AG09309 (cell line): ENCODE measurements at places on chromosomes 7 and 10.

DNA sequence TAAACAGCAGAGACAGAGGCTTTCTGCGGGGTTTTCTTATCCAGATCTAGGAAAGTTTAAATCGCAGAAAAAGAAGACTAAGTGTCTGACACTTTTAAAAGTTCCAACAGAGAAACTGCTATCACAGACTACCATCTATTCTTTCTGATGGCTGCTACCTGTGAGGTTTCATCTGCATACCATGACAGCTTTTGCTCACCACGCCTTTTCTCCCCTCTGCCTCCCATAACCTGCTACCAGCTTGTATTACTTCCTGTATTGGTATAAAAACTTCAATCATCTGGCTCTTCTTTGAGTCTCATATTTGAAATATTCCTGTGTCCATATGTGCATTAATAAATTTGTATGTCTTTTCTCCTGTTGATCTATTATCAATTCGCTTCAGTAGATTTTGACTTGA, 34.1 kb upstream of the RTKN2 start:
- no peak for DNase-seq

DNA sequence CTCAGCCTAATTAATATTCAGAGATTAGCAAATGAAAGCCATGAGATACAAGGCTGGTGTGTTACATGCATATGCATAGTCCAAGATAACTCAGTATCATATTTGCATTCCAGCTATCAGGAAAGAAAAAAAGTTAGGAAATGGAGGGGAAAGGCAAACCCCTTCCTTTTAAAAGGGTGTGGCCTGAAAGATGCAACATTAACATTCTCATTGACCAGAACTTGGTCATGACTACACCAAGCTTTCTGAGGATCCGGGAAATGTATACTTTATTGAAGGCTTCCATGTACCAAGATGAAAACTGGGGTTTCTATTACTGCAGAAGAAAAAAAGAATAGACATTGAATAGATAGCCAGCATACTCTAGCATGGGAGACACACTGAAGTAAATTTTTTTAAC, 96.5 kb downstream of the IPMK start:
- no peak for DNase-seq

- no peak for DNase-seq
Measured at GRCh38 chr10:116014871-116015582, 258.0 kb downstream of the GFRA1 start.

DNA sequence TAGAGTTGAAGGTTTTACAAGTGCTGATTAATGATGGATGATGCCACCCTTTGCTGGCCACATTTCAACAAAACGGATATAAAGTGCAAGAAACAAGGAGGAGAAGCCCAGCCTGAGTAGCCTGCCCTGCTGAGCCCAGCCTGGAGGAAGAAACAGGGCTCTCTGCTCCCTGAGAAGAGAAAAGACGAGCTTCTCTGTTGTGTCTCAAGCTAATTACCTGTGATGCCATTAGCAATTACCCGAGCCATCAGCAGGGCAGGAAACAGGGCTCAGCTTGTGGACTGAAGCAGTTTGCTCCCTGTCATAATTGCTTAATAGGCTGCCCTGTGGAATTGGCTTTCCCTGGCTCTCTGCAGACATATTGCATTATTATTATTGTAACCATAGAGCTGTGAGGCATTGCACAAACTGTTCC, 709.3 kb upstream of the AUTS2 start:
- DNase-seq = no peak

GRCh38 chr10:44388641-44389040, 3.7 kb upstream of the CXCL12 start:
- DNase-seq = no peak

DNA sequence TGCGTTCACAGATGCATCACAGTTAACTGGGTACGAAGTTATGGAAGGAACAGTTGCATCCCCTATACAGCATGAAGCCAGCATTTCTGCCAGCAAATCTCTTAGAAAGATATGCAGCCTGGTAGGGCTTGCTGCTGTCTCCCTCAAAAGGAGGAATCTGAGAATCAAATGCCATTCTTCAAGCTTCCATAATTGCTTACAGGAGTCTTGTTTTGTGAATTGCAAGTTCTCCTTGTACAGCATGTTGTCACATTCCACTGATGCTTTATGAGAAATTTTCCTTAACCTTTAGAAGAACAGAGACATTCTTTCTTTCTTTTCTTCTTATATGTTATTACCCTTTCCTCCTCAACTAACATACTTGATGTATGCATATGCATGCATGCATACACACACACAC, 134.6 kb downstream of the CHRM2 start:
- DNase-seq = peak; percentile 24

DNA sequence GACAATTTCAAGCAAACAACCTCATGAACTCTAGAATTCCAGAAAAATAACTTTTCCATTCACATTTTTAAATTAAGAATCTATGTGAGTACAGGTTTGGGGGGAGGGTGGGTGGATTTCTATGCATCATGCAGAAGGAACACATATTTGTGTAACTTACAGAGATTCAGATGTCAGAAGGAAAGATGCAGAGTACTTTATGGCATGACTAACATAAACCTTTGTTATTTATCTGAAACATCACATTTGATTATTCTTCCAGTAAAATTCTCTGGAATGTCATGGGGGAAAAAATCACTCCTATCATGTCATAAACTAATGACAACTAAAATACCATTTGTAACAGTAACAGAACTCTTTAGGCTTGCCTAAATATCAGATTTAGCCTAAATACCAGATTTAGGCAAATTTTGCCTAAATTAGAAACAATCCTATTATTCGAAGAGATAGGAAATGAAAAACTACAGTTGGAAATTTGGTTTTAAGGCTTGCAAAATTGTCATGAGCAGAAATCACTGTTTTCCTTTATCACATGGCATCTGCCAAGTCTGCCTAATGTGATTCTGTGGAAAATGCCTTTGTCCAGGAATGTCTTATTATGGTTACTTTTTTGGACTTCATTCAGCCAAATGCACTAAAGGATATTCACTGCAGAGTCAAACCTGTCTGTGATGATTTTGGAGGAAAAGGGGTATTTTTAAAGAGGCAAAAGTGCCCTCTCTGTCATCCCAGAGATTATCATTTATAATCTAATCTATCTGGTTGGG, 527.7 kb upstream of the CELF2 start:
- DNase-seq = no peak

- DNase-seq = no peak
Measured at GRCh38 chr10:22252801-22253579, 35.2 kb upstream of the EBLN1 start.

- no peak for DNase-seq
Measured at GRCh38 chr7:139049936-139050335, 14.1 kb upstream of the ZC3HAV1L start.

GRCh38 chr7:47034180-47034579, 547.7 kb downstream of the TNS3 start:
- no peak for DNase-seq

GRCh38 chr7:98252425-98253054, 508 bp upstream of the TECPR1 start:
- no peak for DNase-seq

DNA sequence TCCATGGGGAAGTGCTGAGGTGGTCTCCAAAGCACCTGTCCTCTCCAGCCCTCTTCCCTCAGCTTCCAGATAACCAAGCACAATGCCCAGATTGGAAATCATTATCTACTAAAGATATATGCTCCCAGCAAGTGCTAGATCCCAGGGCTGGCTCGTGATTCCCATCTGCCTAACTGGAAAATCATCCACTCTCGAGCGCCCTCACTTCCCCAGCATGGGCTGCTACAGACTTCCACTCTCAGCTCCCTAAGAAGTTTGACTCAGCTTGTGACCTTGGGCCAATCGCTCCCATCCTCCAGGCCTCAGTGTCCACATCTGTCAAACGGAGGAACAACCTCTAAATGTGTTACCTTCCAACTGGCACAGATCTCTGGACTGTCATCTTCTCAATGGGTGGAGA, 112.4 kb upstream of the ZMIZ1 start:
- DNase-seq = no peak

DNA sequence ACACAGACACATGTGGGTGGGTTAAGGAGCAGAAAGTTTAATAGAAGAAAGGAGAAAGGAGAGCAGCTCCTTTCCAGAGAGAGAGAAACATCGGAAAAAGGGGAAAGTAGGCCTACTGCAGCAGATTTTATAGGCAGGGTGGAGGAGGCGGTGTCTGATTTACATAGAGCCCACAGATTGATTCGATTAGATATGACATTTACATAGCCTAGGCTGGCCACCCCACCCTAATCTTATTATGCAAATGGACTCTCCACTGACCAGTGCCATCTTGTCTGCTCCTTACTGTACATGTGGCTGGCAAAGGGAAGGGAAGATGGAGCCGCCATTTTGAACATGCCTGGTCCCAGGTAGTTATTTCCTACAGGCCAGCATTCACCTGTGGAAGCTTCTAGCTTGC, 38.7 kb upstream of the SCIN start:
- DNase-seq = no peak

GRCh38 chr7:24404315-24404714, 120.3 kb downstream of the NPY start:
- no peak for DNase-seq

GRCh38 chr10:132413226-132414205, 16.5 kb downstream of the PWWP2B start:
- no peak for DNase-seq

- no peak for DNase-seq
Measured at GRCh38 chr10:29668628-29669027, 33.9 kb upstream of the SVIL start.

- no peak for DNase-seq
Measured at GRCh38 chr10:8596929-8597472, 542.5 kb downstream of the GATA3 start.

- DNase-seq = peak; percentile 85
Measured at GRCh38 chr7:115145512-115145911, 223.6 kb downstream of the MDFIC start.

GRCh38 chr7:71442492-71443190, 310.7 kb downstream of the GALNT17 start:
- no peak for DNase-seq

- DNase-seq = no peak
Measured at GRCh38 chr10:20593649-20594048, 303.5 kb downstream of the NEBL start.

- DNase-seq = no peak
Measured at GRCh38 chr10:48209241-48209640, 65.3 kb downstream of the FRMPD2 start.

DNA sequence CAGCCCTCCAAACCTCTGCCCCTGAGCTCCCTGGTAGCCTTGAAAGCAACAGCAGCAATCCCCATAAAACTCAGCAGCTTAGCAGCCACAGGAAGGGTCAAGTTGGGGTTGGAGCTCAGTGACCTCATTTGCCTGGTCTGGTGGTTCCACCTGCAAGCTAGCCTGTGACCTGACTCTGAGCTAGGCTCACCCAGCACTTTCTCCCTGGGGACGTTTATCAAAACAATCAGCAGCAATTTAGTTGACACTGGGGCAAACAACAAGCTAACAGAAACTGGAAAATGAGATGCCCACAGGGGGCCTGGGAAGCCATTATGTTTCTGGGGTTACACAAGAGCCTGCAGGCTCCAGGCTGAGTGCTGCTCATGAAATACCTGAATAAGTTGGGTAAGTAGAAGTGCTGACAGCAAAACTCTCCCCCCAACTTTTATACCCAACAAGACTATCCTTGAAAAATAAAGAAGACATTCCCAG, 22.4 kb upstream of the CRYGN start:
- DNase-seq = no peak

GRCh38 chr10:63145782-63146181, 12.7 kb downstream of the NRBF2 start:
- no peak for DNase-seq

- DNase-seq = no peak
Measured at GRCh38 chr7:92289321-92289720, 43.5 kb downstream of the ANKIB1 start.

DNA sequence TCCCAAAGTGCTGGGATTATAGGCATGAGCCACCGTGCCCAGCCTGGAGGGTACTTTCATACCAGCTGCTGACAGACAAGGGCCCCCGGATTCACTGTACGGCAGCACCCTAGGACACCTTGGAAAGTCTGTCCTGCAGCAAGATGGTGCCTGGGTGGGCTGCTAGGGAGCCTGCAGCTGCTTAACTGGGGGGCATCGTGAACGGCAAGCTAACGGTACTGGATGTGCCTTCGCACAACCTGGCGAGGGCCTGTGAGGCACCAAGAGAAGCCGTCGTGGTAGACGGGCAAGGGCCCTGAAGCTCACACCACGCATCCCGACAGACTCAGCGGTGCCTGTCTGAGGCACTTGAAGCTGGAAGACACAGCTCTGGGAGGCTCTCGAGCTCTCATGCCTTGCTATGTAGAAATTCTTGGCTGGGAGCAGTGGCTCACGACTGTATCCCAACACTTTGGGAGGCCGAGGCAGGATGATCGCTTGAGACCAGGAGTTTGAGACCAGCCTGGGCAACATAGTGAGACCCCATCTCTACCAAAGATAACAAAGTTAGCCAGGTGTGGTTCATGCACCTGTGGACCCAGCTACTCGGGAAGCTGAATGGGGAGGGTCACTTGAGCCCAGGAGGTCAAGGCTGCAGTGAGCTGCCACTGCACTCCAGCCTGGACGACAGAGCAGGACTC, 9.4 kb downstream of the BRAT1 start:
- no peak for DNase-seq

- DNase-seq = no peak
Measured at GRCh38 chr7:141238596-141239243, 164.9 kb downstream of the TMEM178B start.

GRCh38 chr7:47370461-47371042, 211.4 kb downstream of the TNS3 start:
- DNase-seq = no peak

DNA sequence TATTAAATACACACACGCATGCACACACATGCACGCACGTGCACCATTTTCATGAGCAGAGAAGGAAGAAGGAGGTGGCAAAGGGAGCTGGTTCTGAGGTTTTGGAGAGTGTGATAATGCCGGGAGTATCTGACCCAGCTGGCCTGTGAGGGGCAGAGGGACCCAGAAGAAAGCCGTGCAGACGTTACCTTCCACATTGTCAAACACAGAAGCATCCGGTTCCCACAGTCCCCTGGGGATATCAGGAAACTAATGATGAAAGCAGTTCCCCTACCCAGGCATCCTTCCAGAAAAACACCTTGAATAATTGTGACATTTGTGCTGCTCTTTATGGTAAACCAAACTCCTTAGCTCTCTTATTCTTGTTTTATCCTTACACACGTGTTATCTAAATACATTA, 85.7 kb upstream of the FAM180A start:
- DNase-seq = no peak

DNA sequence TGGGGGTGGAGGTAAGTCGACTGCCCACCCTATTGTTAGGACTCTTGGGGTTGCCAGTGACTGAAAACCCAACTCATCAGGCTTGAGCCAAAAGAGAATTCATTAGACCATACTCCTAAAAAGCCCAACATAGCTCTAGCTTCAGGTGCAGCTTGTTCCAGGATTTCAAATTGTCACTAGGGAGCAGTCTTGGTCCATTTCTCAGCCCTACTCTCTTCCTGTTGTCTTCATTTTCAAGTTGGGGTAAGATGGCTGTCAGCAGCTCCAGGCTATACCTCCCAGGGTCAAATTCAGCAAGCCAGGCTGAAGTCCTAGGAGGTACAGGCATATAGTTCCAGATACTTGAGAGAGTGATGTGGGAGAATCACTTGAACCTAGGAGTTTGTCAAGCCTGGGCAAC, 14.9 kb upstream of the COL13A1 start:
- no peak for DNase-seq

GRCh38 chr10:63300801-63301200, 165.0 kb downstream of the JMJD1C start:
- no peak for DNase-seq
